ENCODE measurements at places on chromosomes 1 and 21. TPM values are rescaled to one million over a fixed set of nuclear protein-coding genes. Genes with fewer than 3 reads are reported as not detected.

DNA sequence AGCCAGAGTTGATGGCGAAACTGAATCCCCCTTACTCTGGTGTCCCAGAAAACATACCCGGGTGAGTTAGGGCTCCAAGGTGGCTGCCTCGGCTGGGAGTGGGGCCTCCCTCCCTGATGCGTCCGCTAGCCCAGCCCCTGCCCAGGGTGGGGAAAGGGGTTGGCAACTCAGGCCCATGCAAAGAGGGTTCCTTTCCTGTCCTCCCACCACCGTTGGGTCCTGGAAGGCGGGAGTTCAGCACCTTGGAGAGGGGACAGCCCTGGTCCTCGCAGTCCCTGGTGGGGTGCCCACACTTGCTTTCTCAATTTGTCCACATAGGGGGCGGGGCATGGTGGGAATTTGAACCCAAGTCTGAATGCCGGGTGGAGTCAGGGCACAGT, 6.1 kb downstream of the SRM start:
- DNase-seq = no peak

- DNase-seq = peak; percentile 68
Observed at GRCh38 chr1:5967351-5968160, 24.7 kb downstream of the NPHP4 start.

- peak; percentile 86 for DNase-seq
Observed at GRCh38 chr1:81414488-81415015, 386.2 kb upstream of the ADGRL2 start.

DNA sequence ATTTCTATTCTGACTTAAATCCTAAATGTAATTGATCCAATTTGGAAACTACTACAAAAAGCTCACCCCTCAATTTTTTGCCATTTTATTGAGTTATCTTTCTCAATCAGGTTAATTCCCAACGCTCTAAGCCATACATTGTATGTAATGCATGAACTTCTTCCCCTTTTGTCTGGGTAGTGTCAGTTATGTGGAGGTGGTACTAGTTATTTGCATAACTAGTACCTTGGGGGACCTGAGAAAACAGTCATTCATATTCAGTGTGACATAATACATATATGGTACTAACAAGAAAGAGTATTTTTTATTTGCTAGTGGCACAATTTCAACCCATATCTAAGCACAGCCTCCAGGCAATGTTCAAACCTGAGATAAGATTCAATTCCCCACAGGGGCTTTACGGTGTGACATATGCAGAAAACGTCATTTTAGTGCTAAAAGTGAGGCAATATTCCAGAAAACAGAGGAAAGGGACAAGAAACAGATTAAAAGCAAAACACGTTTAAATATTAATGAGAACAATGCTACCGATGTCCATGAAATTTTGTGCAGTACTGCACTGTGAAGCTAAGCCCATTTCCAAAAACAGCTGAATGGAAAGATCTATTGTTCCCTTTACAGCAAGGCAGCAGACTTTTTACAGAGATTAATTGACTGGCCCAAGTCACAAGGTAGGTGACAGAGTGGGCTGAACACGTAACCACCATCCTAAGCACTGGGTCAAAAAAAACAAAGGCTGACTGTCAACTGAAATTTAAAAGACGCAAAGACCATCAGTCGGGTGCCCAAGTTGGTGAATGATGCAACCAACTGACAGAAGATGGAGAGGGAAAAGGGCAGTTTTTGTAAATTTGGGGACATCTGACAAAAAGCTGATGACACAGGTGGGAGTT, 1.4 kb downstream of the HLCS start:
- DNase-seq = no peak

The EPS8L3 gene
- total RNA-seq = not detected

DNA sequence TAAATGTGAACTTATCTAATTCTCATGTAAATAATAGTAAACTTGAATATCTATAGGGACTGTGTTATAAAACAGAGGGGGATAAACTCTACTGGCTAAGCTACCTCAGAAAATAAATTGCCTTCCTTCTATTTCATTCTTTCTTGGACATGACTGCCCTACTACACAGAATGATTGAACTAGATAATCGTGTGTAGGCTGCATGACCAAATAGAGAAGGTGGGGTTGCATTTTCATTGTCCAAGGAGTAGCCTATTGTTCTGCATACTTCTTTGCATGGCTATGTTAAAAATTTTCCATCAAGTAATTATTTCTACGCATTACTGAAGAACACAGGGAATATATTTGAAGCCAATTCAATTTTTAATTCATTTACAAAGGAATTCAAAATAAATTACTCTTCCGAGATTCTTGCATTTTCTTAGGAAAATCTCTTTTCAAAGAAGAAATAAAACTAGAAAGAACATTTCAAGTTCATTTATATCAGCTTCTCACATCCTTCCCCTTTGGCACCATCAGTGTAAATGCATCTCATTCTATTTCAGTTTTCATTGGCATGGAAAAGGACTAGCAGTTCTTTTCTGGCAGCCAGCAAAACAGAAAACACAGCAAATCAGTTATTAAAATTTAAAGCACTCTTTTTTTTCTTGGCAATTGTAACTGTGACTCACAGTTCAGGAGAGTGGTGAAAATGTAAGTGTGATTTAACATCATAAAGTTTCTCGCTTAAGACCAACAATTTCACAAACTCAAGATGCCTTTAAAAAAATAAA, 714.7 kb downstream of the NCAM2 start:
- no peak for DNase-seq

GRCh38 chr1:26733982-26734381, 38.2 kb downstream of the ARID1A start:
- no peak for DNase-seq

- DNase-seq = no peak
Observed at GRCh38 chr1:192587386-192588266, 12.1 kb downstream of the RGS1 start.

The HHAT gene
- total RNA-seq = 1.9 TPM

The BCL2L15 gene
- not detected for total RNA-seq

- DNase-seq = peak; percentile 23
Observed at GRCh38 chr1:1437033-1437903, 1.8 kb downstream of the VWA1 start.

GRCh38 chr1:175388285-175388684, 195.7 kb upstream of the KIAA0040 start:
- DNase-seq = no peak

DNA sequence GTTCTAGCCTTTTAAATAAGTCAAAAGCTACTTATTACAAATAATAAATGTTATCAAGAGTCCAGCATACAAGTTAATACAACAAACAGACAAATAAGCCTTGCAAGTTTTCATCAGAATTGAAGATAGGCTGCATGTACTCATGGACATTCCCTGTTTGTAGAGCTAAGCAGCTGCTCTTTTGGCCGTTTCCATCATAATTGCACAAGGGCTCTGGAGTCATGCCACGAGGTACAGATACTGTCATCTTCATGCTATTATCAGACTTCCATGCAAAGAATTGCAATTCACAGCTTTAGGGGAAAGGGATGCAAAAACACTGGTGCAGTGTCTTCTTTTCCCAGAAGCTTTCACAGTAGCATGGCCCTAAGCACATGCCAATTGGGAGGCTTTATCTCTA, 52.8 kb upstream of the TBX15 start:
- peak; percentile 27 for DNase-seq

DNA sequence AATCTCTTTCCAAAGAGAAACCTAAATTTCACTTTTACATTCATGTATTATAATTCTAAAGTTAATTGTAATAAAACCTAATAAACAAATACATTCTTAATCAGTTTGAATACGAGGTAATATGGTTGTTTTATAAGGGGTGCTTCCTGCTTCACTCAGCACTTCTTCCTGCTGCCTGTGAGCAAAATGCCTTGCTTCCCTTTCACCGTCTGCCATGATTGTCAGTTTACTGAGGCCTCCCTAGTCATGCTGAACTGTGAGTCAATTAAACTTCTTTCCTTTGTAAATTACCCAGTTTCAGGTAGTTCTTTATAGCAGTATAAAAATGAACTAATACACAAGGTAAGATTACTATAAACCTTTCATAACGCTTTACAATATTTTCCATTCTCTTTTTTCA, 491.1 kb upstream of the LRRC7 start:
- no peak for DNase-seq

GRCh38 chr1:38128926-38129453, 82.4 kb upstream of the POU3F1 start:
- no peak for DNase-seq

The OLFML3 gene
- 10.8 TPM for total RNA-seq

DNA sequence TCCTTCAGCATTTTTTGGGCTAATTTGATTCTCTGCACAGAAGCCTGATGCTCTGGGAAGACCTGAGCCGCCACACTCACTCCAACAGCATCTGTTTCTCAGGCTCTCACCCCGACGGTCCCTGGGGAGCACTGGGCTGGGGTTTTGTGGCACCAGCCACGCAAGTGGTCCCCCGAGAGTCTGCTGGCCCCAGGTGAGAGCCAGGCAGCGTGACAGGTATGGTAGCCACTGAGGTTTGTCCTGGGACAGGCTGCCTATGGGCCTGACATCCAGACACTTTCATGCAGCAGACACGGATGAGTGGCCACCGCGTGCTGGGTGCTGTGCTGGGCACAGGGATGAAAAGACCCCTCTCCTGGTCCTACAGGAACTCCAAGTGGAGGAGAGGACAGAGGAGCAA, 11.0 kb downstream of the AJAP1 start:
- DNase-seq = no peak

DNA sequence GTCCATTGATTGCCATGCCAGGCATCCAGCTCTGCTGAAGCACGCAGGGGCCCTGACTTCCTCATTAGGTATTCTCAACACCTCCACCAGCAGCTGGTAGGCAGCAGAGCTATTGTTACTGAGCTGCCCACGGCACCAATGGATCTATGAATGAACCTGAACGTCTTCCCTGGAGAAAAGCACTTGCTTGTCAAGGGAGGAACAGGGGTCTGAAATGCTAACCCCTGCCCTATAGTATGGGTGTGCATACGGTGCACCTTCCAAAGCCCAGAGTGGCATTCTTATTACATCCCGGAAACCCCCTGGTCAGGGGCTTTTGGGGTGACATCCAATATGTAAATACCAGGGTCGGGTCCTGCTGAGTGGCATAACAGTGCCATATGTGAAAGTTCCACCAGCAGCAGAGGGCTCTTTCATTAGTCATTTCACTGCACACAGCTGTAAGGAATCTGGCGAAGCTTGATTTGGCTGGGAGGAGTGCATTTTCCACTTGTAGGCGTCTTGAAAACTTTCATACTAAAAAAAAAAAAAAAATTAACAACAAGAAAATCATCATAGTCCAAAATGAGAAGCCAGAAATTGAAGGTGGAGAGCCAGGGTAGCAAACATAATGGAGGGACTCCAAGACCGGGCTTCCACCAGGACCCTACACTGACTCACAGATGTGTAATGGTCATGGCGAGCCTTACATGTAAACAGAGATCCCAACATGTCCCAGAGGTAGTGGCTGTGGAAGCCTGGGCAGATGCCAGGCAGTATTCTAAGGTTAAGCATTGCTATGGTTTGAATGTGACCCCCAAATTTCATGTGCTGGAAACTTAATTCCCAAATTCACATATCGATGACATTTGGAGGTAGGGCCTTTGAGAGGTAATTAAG, 58.8 kb upstream of the PRDX6 start:
- no peak for DNase-seq

The HHIPL2 gene
- total RNA-seq = not detected

- DNase-seq = no peak
Observed at GRCh38 chr1:85824066-85824840, 116.0 kb upstream of the ZNHIT6 start.

- DNase-seq = no peak
Observed at GRCh38 chr1:95393434-95393833, 159.4 kb downstream of the RWDD3 start.

GRCh38 chr21:26451081-26451740, 121.9 kb downstream of the CYYR1 start:
- no peak for DNase-seq
